Placental epithelial cell (primary cell): ENCODE measurements at places on chromosomes 3 and 15. TPM values are rescaled to one million over a fixed set of nuclear protein-coding genes. Genes with fewer than 3 reads are reported as not detected.

The RRP9 gene
- 8.6 and 15.6 TPM in 2 replicates for total RNA-seq

The CCRL2 gene
- total RNA-seq: not detected in 2 replicates

The SMCO1 gene
- total RNA-seq: not detected in 2 replicates

The KLHL40 gene
- not detected in 2 replicates for total RNA-seq

The LRCH3 gene
- total RNA-seq: 43.3 and 91.9 TPM in 2 replicates
